Prostate gland (tissue), 2 donors: ENCODE measurements at places on chromosomes 6 and 20. TPM values are rescaled to one million over a fixed set of nuclear protein-coding genes. Genes with fewer than 3 reads are reported as not detected.

Gene FAM83B
- 4.0 TPM for total RNA-seq

DNA sequence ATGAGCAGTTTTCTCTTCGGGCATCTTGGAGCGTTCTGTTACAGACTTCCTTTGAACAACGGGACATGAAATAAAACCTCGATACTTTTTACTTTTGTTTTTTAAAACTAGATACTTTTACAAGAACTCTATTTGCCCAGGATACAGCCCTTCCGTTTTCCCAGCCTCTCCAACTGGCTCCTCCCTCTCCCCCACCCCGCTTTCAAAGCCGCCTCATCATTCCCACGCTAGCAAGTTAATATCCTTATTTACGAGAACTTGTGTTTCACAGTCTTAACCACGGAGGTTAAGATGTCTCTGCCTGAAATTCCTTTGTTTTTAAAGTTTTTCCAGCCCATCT lies 241 bp upstream of the CFAP206 start:
- peak; percentile 39 for DNase-seq

GRCh38 chr6:116924245-116924644 lies 47.2 kb downstream of the RFX6 start:
- no peak for DNase-seq

Gene BMP2
- total RNA-seq = 5.6 TPM

DNA sequence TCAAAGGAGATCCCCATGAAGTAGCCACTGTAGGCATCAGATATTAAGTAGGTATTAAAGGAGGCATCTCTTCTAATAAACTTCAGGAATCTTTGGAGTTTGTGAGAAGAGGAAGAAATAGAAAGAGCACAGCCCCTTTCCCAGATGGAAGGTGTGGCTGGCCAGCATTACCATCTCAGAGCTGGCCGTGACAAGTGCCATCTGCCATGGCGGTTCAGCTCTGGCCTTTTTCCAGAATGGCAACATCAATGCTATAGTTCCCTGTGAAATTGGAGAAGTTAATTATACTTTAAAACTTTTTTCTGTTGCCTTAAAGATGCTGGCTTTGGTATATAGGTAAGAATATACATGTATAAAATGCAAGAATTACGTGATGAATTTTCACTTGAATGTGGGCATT lies 51.9 kb upstream of the MCUR1 start:
- no peak for DNase-seq

DNA sequence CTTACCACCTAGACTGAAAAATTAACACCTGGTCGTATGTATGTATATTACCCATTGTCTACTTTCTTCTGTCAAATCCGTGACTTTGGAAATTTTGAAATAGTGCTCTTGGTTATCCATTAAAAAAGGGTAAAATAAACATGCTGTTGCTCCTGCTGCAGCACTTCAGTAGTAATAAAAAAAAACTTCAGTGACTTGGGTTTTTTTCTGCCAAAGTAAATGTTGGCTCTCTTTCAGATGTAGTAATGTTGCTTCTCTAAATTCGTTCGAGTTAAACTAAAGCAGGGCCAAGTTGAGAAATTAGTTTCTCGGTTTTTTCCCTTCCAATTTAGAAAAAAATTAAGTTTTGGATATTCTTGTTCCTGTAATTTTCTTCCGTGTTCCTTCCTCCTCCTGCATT lies 34.2 kb downstream of the JARID2 start:
- peak; percentile 27 for DNase-seq

DNA sequence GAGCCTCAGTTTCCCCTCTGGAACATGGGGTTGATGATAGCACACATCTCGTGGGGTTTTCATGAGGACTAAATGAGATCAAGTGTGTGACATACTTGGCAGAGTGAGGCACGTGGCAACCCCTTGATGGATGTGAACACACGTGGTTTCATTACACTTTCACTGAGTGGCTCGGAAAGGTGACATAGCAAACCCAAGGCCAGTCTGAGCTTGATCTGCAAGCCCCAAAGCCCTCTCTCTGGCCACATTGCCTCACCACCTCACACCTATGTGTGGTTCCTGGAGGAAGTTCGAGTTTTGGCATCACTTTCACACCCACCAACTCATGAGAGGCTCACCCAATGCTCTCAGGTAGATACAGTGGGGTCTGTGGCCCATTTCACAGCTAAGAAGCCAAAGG lies 60.0 kb downstream of the CPNE5 start:
- no peak for DNase-seq

Gene ASXL1
- 106 TPM for total RNA-seq
